GM12878 (cell line): ENCODE measurements at places on chromosomes 7 and 10. TPM values are rescaled to one million over a fixed set of nuclear protein-coding genes. Genes with fewer than 3 reads are reported as not detected.

The CPA2 gene
- not detected in 2 replicates for polyA plus RNA-seq

The CDC14C gene
- not detected in 2 replicates for polyA plus RNA-seq

The ZNF789 gene
- polyA plus RNA-seq: 17.3 and 19.6 TPM in 2 replicates

The RPEL1 gene
- not detected in 2 replicates for polyA plus RNA-seq

The HSPA12A gene
- polyA plus RNA-seq: 2.2 and 3.4 TPM in 2 replicates

The MEOX2 gene
- not detected in 2 replicates for polyA plus RNA-seq

The HTR5A gene
- not detected in 2 replicates for polyA plus RNA-seq

The STARD3NL gene
- polyA plus RNA-seq: 121 and 128 TPM in 2 replicates

The GIMAP2 gene
- 21.3 and 22.3 TPM in 2 replicates for polyA plus RNA-seq

DNA sequence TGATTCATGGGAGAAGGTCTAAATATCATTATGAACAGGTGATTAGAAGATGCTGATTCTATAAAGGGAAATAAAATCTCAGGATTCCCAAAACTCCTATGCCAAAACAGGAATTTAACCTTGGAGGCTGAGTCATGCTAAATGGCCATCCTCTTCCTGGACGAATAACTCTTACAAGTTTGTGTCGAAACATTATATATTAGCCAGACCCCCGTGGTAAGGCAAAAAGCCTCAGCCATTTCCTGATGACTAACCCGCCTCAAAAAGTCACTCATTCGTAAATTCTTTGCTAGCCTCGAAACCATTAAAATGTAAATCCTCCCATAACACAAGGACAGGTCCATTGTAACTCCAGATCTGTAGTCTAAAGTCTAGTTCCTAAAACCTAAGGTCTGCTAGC, 32.0 kb downstream of the CUL2 start:
- H3K4me3 ChIP-seq: no peak overlapping the region
- H3K27ac ChIP-seq: no peak overlapping the region
- peak; percentile 20 for DNase-seq
- no peaks in the 10 kb centered on the region for H3K4me1 ChIP-seq
- H3K27me3 ChIP-seq: no peaks in the 10 kb centered on the region

- peaks cover 11% of the 10 kb centered on the region for H3K4me1 ChIP-seq
- H3K27ac ChIP-seq: peak overlapping the region; percentile 32; the same call in 1 of the 2 replicates
- peak overlapping the region; percentile 80; the same call in 1 of the 2 replicates for H3K4me3 ChIP-seq
- no peaks in the 10 kb centered on the region for H3K36me3 ChIP-seq
- DNase-seq: no peak
- no peaks in the 10 kb centered on the region for H3K27me3 ChIP-seq
Measured at GRCh38 chr10:129465796-129466702, 992 bp upstream of the MGMT start.

- no peak overlapping the region for H3K4me3 ChIP-seq
- H3K4me1 ChIP-seq: no peaks in the 10 kb centered on the region
- DNase-seq: no peak
- no peaks in the 10 kb centered on the region for H3K27me3 ChIP-seq
- H3K27ac ChIP-seq: no peak overlapping the region
Measured at GRCh38 chr10:106557053-106557452, 607.5 kb downstream of the SORCS1 start.

DNA sequence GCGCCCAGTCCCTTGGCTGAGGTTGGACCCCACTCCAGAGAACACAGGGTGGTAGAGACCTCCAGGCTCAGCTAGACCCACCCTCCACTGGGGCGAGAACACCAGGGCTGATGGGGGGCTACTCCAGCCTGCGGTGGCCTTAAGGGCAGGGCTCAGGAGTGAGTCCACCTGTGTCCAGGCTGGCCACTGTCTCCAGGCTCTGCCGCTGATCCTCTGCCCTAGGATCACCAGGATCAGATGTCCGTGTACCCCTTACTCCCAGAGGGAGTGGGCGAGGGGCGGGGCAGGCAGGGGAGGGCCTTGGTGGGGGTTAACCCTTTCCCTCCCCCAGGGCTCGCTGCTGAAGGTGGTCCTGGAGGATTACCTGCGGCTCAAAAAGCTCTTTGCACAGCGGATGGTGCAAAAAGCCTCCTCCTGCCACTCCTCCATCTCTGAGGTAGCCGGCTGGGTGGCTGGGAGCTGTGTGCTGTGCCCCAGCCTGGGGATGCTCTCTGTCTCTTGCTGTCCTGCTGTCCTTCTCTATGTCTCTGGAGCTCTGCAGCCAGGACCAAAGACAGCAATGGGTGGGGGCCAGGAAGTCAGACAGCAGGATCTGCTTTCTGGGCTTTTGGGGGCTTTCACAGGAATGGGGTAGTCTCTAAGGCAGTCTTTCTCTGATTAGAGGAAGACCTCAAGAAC, 38.0 kb downstream of the PSAP start:
- H3K36me3 ChIP-seq: no peaks in the 10 kb centered on the region; the same call in 1 of the 2 replicates
- H3K4me1 ChIP-seq: peaks cover 3% of the 10 kb centered on the region; the same call in 1 of the 2 replicates
- no peak overlapping the region for H3K4me3 ChIP-seq

DNA sequence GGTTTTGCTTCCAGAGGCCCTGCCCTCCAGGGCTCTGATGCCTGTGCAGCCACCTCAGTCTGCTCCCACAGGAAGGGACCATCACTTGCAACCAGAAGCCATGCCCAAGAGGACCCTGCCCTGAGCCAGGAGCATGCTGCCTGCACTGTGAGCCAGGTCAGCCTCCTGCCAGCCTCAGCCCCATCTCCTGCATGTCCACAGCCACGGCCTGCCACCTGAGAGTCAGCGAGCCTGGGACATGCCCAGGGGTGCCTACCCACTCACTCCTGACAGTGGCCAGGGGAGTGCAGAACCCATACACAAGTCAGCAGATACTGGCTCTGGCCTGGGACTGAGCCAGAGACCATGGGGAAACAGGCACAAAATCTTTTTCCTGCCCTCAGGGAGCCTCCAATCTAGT, 6.6 kb upstream of the KCP start:
- DNase-seq: no peak
- H3K36me3 ChIP-seq: no peaks in the 10 kb centered on the region
- no peak overlapping the region for H3K27ac ChIP-seq
- H3K27me3 ChIP-seq: no peaks in the 10 kb centered on the region

GRCh38 chr10:93916257-93917063, 22.7 kb downstream of the SLC35G1 start:
- no peaks in the 10 kb centered on the region for H3K27me3 ChIP-seq
- no peak overlapping the region for H3K4me3 ChIP-seq
- no peaks in the 10 kb centered on the region; the same call in 1 of the 2 replicates for H3K36me3 ChIP-seq
- H3K27ac ChIP-seq: no peak overlapping the region
- no peaks in the 10 kb centered on the region for H3K4me1 ChIP-seq

DNA sequence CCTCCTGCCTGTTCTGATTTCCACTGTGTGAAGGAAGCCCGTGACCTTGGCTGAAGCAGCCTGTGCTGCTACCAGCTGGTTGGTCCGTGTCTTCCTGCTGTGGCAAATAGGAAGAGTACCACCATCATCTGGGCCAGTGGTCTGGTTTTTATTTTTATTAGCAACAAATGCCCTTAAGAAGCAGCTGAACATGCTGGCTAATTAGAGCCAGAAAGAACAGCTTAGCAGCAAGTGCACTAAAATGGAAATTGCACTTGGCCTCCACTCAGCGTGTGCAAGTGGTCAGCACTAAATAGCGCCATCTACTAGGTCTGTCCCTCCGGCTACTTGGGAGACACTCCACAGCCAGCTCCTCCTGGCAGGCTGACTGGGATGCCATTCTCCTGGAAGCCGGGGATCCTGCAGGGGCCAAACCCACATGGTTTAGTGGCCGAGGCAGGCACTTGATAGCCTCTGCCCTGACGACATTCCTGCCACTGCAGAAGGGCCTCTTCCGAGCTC, 690.3 kb upstream of the FOXK1 start:
- H3K4me1 ChIP-seq: no peaks in the 10 kb centered on the region
- no peaks in the 10 kb centered on the region for H3K36me3 ChIP-seq
- no peaks in the 10 kb centered on the region for H3K27me3 ChIP-seq
- no peak overlapping the region for H3K27ac ChIP-seq
- no peak overlapping the region for H3K4me3 ChIP-seq
